ENCODE measurements at places on chromosomes 3 and 15. TPM values are rescaled to one million over a fixed set of nuclear protein-coding genes. Genes with fewer than 3 reads are reported as not detected.

Gene LRRC15
- total RNA-seq = 2.3 TPM

Gene CCDC54
- total RNA-seq = not detected

Gene PRR23B
- total RNA-seq = not detected

Gene NR1I2
- total RNA-seq = under 0.01 TPM

Gene ZBED2
- total RNA-seq = not detected

Gene PP2D1
- not detected for total RNA-seq

Gene TLR9
- total RNA-seq = under 0.01 TPM

Gene SPRED1
- total RNA-seq = 39.0 TPM

Gene PPM1L
- total RNA-seq = 2.1 TPM

Gene GTF2A2
- 44.7 TPM for total RNA-seq

Gene DLL4
- under 0.01 TPM for total RNA-seq

Gene ARID3B
- total RNA-seq = 0.99 TPM

GRCh38 chr15:39580485-39581241 lies at the start of gene THBS1:
THBS1 (plus strand) TSS chr15:39581079; CDS start chr15:39581858, 779 bp downstream.
- DNase-seq = peak; percentile 88

- no peak for DNase-seq
Observed at GRCh38 chr15:80031841-80032240, 27.6 kb upstream of the ZFAND6 start.

DNA sequence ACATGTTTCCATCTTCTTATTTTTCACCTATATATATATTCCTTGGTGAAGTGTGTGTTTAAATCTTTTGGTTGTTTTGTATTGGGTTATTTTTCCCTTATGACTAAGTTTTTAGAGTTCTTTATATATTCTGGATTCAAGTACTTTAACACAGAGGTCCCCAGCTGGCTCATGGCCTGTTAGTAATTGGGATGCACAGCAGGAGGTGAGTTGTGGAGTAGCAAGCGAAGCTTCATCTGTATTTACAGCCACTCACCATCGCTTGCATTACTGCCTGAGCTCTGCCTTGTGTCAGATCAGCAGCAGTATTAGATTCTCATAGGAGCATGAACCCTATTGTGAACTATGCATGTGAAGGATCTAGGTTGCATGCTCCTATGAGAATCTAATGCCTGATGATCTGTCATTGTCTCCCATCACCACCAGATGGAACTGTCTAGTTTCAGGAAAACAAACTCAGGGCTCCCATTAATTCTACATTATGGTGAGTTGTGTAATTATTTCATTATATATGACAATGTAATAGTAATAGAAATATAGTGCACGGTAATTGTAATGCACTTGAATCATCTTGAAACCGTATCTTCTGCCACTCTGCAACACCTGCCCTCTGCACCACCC lies 151.6 kb downstream of the RSRC1 start:
- DNase-seq = no peak

DNA sequence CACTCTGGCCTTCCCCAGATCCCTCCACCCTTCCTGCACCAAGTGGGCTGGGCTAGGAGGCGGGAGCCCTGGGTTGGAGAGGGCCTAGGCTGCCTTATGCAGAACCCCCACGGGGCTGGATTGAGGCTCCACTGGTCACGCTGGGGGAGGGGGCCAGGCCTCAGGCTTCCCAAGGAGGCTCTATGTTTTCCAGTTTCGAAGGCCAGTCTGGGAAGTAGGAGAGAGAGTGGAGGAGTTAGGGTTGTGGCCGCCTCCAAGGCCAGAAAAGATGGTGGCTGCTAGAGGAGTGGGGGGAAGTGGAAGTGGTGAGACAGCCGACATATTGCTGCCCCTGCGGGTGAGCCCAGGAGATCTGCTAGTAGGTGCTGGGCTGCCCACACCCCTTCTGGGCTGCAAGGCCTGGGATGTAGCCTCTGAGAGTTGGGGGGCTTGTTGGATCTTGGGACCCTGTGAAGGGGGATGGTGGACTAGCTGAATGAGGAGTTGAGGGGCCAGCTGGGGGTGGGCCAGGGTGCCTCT lies 1.2 kb downstream of the GNAI2 start:
- DNase-seq = peak; percentile 48

- peak; percentile 37 for DNase-seq
Observed at GRCh38 chr3:151770956-151771355, 37.2 kb downstream of the AADACL2 start.

- DNase-seq = no peak
Observed at GRCh38 chr15:69843900-69844304, 253.8 kb downstream of the TLE3 start.

DNA sequence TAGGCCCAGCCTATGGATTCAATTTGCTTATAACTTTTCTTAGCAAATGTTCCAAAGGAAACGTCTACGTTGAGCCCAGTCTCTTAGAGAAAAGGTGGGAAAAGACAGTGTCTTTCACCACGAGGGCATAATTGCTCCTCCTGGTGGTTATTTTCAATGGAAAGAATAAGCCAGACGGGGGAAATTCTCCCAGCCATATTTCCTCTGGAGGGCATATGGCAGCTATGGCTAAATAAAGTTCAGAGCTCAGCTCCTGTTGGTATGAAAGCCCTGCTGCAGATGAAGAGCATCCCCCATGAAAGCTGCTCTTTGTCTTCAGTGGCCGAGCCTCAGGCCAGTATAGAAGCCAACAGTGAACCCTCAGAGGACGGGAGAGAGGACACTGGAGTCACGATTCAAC lies 297.9 kb downstream of the RYR3 start:
- DNase-seq = no peak

- no peak for DNase-seq
Observed at GRCh38 chr15:66821307-66821706, 119.3 kb downstream of the SMAD6 start.

- no peak for DNase-seq
Observed at GRCh38 chr3:98536456-98537017, 4.8 kb downstream of the GPR15 start.

DNA sequence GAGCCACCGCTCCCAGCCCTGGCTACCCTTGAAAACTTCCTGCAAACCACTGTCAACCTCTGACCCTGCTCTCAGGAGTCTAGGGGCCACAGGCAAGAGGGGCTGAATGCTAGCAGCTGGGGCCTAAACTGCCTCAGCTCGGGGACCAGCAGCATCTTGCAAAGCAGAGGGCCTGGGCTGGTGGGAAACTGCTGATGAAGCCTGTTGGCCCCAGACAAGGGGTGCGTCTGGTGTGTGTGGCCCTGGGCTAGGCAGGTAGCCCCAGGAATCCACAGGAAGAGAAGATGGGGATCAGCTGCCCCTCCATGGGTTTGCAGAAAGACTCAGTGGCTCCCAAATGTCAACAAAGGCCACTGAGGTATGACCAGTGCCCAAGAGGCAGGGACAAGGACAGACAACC lies 8.2 kb upstream of the POLG start:
- no peak for DNase-seq

- peak; percentile 59 for DNase-seq
Observed at GRCh38 chr3:143571548-143571947, 276.7 kb downstream of the SLC9A9 start.

- no peak for DNase-seq
Observed at GRCh38 chr3:60912142-60912541, 339.1 kb downstream of the FHIT start.

GRCh38 chr3:108092501-108092900 lies 1.7 kb upstream of the CD47 start:
- no peak for DNase-seq

GRCh38 chr15:31522028-31522427 lies 195.4 kb downstream of the KLF13 start:
- DNase-seq = no peak

- no peak for DNase-seq
Observed at GRCh38 chr15:91892436-91892835, 38.9 kb downstream of the SLCO3A1 start.

DNA sequence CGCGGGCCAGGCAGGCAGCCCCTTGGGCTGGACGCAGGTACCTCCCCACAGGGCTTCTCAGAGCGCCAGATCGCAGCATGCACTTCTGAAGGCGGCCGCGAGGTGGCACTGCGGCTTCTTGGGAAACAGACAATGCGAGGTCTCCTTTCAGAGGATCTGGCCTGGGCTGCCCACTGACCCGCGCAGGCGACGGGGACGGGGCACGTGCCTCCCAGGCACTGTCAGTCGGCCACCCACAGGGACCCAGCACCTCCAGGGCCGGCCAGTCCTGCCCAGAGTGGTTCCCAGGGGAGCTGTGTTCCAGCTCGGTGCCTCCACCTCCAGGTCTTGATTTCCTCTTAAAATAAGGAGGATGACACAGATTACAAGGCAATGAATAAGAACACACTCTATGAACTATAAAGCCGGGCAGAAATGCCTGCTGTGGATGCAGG lies 24.4 kb upstream of the TXNRD3 start:
- DNase-seq = peak; percentile 52

- peak; percentile 61 for DNase-seq
Observed at GRCh38 chr15:70852501-70853317, 1.2 kb downstream of the LARP6 start.

DNA sequence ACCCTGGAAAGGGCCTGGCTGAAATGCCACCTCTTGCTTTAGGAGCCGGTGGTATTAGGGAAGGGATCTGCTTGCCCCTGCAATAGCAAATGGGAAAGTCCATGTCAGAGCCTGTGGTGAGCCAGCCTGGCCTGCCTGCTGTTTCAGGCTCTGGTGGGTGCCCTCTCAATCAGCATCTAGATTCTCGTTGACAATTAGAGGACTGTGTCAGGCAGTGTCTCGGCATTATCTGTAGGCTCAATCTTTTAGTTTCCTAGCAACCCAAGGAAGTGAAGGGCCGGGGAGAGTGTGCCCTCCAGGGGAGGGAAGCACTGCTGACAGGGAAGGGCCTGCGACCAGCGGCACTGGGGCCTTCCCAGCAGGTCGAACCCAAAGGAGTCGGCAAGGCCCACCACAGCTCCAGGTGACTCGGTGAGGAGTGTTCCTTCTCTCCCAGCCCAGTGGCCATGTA lies 42.1 kb downstream of the TLE3 start:
- no peak for DNase-seq

DNA sequence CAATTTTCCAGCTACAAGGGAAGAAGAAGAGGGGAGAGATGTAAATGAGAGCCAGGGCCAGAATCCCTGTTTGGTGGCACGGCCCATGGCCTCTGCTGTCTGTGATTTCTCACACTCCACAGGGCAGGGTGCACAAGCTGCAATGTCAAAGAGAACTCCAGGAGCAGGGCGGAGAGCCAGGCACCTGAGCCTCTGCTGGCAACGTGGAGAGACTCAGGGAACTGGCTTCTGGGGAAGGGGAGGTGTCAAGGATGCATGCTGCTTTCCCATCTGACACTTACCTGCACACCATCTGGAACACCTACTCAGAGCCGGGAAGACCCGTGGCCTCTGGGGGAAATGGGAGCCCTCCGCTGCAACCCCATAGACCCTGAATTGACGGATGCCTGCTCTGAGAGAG lies 507.5 kb upstream of the NR2F2 start:
- DNase-seq = no peak

DNA sequence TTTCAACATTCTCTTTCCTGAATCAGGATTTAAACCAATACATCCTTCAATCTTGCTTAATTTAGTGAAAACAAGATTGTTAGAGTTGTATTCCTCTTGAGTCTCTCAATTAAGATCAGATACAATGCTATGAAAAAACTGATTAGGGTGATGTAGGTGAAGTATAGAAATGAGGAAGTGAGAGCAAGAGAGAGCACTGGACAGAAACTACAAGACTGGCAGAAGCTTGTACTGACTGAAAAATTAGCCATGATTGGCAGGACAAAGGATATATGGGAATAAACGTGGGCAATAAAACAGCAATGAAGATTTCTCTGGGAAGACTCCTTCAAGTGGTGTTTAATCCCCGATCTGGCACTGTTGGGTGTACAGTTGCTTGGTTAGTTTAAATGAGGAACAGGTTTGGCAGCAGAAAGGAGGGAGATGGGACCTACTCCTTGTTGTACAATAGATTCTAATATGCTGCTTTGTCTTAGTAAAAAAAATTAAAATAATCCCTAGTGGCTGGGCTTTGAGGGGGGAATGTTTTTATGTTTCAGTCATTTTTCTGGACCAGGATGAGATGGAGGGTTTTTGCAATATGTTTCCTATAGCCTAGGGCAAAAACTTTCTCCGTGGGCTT lies 252.7 kb downstream of the SLC9A9 start:
- no peak for DNase-seq

DNA sequence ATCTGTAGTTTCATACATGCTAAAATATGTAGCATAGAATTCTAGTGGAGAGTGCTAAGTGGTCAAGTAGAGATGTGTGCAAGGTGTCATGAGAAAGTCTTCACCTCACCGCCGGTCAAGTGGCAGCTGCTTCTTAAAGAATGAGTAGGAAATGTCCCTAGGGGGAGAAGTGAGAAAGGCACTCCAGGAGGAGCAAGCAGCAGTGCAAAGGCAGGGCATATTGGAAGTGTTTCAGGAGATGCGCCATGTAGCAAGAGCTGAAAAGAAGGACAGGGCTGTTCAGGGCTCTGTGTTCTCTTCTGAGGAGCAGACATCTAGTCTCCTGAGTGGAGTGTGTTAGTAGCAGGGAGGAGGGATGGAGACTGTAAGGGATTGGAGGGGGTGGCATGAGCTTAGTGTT lies 312.4 kb upstream of the SEMA6D start:
- DNase-seq = no peak

DNA sequence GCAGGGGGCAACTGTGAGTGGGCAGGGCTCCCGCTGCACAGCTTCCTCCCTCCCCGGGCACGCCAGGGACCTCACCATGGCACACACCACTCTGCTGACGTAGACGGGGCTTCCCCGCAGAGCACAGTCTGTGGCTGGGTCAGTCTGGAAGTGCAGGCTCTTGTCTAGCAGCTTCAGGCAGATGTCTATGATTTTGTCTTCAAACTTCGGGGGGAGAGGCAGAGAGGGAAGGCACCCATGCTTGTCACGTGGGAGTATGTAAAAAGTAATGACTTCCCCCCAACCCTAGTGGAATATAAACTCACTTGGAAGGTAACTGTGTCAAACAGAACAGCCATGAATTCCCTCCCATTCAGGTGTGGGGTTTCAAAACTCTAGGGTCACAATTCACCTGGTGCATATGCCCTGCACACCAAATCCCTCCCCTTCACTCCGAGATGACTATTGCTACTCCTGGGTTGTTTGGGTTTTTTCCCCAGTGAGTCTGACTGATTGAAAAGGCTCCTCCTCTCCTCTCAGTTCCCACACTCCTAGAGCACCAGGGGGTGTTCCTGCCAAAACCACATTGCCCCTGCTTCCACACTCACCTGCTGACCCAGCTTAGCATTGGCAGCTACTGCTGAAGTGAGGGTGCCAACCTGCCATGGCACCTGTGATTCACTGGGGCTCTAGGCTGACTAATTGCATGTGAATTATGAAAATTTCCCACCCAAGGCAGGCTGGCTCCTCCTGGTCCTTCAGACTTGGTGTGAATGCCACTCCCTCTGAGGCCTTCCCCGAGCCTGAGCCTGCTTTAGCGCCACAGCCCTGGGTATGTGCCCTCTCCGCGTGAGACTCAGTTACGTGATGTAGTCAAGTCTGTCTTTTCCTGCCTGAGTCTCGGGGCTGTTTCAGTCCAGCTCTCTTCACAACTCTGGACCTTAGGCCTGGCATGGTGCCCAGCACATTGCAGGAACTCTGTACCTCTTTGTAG lies 13.0 kb downstream of the TGM5 start:
- peak; percentile 10 for DNase-seq

GRCh38 chr3:83500931-83501330 lies 1457.9 kb upstream of the CADM2 start:
- DNase-seq = no peak

DNA sequence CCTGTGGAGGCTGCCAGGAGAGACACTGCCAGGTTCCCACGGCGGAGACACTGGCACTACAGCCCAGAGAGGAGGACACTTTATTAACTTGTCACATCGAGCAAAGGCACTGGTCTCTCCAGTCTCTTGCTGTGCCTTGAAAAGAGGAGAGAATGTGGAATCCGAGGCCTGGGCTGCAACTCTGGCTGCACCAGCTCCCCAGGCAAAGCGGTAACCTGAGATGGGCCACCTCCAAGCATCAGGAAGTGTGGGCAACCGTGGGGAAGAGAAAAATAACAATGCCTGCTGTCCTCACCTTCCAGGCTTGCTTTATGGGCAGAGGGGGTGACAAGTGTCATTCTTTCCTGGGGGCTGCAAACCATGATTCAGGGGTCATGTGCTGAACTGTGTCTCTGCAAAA lies 91.6 kb upstream of the RGMA start:
- no peak for DNase-seq
